Neural crest cell (in vitro differentiated cells): ENCODE measurements at places on chromosomes 13 and 19.
A peak's percentile ranks its signal among the peaks of the same experiment; 100 is the strongest.

- peaks cover 32% of the 10 kb centered on the region for H3K4me1 ChIP-seq
- H3K27me3 ChIP-seq: no peaks in the 10 kb centered on the region
- no peak overlapping the region for H3K4me3 ChIP-seq
- no peak overlapping the region for H3K27ac ChIP-seq
These were observed 24.5 kb upstream of the CYSLTR2 start for GRCh38 chr13:48629277-48629676.

DNA sequence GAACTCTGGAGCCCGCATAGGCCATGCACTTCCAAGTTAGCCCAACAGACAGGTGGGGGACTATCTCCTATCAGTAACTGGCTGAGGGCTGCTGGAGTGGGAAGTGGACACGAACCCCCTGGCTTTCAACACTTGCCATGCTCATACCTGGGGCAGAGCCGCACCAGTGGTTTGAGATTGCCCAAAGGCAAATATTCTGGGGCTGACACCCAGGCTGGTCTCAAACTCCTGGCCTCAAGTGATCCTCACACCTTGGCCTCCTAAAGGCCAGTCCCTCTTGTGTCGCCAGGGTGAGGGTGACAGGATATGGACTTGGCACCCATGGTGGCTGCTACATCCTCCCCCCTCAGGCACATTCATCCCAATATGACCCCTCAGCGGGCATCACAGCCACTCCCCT lies 13.1 kb downstream of the NFKBID start:
- H3K36me3 ChIP-seq: peaks cover 6% of the 10 kb centered on the region
- H3K27me3 ChIP-seq: peaks cover 8% of the 10 kb centered on the region
- H3K4me3 ChIP-seq: no peak overlapping the region

- no peak for DNase-seq
- H3K4me3 ChIP-seq: peak overlapping the region; percentile 87
- H3K36me3 ChIP-seq: no peaks in the 10 kb centered on the region
- H3K4me1 ChIP-seq: peaks cover 11% of the 10 kb centered on the region
- H3K27me3 ChIP-seq: peaks cover 22% of the 10 kb centered on the region
- no peak overlapping the region for H3K27ac ChIP-seq
These were observed 2.7 kb downstream of the TBC1D4 start for GRCh38 chr13:75479102-75479740.

DNA sequence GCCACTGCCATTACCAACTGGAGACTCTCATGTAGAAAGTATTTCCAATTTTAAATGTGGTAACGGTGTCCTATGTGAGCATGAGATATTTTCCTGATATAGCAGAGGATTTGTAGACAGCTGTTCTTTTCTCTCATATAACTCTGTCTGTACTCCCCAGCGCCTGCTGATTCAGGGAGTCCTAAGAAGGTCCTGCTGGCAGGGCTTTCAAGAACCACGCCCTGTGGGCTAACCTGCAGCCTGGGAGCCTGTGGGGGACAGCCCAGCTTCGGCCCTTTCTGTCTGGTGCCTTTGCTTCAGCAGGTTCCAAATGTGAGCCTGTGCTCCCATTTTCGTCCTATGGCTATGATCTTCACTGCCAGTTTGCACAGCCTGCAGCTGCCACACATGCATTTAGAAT lies 316.8 kb downstream of the ATP8A2 start:
- DNase-seq: no peak
- peaks cover 3% of the 10 kb centered on the region for H3K36me3 ChIP-seq
- H3K4me3 ChIP-seq: no peak overlapping the region
- H3K4me1 ChIP-seq: peaks cover 31% of the 10 kb centered on the region

- H3K27me3 ChIP-seq: peaks cover 6% of the 10 kb centered on the region
- no peak for DNase-seq
- H3K27ac ChIP-seq: no peak overlapping the region
- no peak overlapping the region for H3K4me3 ChIP-seq
- H3K4me1 ChIP-seq: peaks cover 4% of the 10 kb centered on the region
- peaks cover 3% of the 10 kb centered on the region for H3K36me3 ChIP-seq
These were observed 68.4 kb upstream of the ARHGEF7 start for GRCh38 chr13:111046590-111047141.

DNA sequence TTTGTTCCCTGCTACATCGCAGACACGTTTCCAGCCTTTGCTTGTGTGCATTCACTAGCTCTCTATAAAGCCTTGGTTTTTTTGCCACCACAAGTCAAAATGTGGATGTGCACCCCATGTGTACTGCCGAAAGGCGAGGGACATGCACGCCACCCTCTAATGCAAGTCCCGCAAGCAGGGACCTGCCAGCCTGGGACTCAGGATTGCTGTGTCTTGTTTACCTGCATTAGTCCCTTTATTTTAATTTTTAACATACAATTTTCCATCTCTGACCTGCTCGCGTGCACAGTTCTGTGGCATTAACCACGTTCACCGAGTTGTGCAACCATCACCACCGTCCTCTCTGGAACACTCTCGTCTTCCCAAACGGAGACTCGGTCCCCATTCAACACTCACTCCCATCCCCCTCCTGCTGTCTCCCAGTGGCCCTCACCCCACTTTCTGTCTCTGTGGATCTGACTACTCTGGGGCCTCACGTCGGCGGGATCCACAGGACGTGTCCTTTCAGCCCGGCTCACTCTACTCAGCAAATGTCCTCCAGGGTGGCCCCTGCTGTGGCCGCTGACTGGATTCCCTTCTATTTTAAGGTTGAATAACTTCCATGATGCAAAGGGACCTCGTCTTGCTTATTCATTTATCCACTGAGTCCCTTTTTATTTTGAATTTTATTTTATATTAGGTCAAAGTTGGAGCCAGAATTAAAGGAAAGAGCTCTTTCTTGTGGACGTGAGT lies 58.4 kb downstream of the RASA3 start:
- peaks cover 71% of the 10 kb centered on the region for H3K4me1 ChIP-seq
- peak overlapping the region; percentile 23 for H3K4me3 ChIP-seq
- peaks cover 2% of the 10 kb centered on the region for H3K27me3 ChIP-seq
- no peak for DNase-seq
- H3K27ac ChIP-seq: peak overlapping the region; percentile 76
- peaks cover 19% of the 10 kb centered on the region for H3K36me3 ChIP-seq

DNA sequence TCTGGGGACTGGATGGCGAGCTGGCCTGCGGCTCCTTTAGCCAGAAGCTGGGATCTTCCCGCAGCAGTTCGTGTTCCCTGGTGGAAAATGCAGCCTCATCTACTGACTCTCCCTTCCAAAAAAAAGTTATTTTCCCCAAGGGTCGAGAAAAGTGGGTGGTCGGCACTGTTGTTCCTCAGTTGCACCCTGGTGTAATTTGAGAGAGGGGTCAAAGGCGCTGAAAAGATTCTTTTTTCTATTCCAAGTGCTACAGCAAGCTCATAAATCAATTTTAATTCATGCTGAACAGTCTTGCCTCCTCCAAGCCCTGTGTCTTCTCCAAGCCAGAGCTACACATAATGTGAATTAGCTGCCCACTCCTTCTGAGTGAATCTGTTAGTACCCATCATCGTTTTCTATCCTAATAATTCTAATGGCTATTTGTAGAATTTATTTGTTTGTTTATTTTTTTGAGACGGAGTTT lies 774 bp downstream of the SLC25A15 start:
- peaks cover 36% of the 10 kb centered on the region for H3K4me1 ChIP-seq
- H3K36me3 ChIP-seq: no peaks in the 10 kb centered on the region
- peak overlapping the region; percentile 88 for H3K27ac ChIP-seq
- H3K27me3 ChIP-seq: no peaks in the 10 kb centered on the region
- DNase-seq: no peak

DNA sequence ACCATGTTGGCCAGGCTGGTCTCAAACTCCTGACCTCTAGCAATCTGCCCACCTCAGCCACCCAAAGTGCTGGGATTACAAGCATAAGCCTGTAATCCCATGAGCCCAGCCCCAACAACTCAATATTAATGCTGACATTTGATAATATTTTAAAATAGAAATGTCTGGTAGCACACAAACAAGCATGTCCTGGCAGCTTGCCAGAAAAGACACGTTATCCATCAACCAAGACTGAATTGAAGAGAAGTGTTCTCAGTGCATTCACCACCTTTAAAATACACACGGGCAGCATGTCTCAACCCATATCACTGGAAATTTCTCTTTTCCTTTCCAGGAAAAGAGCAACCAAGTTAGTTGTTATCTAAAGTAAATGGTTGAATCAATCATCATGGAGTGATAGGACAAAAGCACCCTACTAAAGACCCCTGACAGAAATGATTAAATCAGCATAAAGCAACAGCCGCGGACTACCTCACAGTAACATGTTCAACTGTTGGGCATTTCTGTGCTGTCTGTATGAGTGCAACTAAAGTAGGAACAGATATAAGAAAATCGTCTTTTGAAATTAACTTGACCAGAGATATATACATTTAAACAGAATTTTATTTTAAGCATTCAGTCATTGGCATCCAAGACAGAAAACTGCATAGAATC lies 25.0 kb downstream of the LHFPL6 start:
- no peak for DNase-seq
- H3K27ac ChIP-seq: no peak overlapping the region
- peaks cover 5% of the 10 kb centered on the region for H3K36me3 ChIP-seq
- no peak overlapping the region for H3K4me3 ChIP-seq

GRCh38 chr13:24116131-24116530 lies 44.4 kb upstream of the SPATA13 start:
- DNase-seq: no peak
- no peak overlapping the region for H3K4me3 ChIP-seq
- H3K27me3 ChIP-seq: no peaks in the 10 kb centered on the region

DNA sequence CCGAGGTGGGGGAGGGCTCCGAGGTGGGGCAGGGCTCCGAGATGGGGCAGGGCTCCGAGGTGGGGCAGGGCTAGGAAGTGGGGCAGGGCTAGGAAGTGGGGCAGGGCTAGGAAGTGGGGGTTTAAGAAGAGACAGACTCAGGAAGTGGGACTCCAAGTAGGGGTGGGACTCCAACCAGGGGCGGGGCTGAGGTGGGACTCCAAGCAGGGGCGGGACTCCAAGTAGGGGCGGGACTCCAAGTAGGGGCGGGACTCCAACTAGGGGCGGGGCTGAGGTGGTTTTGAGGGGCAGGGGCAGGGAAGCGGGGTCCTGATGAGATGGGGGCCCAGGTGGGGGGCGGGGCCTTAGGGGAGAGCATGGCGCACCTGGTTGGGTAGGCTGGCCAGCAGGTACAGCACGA lies 13.6 kb downstream of the CFD start:
- peaks cover 2% of the 10 kb centered on the region for H3K36me3 ChIP-seq
- no peak overlapping the region for H3K27ac ChIP-seq
- DNase-seq: no peak
- H3K27me3 ChIP-seq: peaks cover 7% of the 10 kb centered on the region

GRCh38 chr13:106302011-106302410 lies 233.5 kb downstream of the EFNB2 start:
- H3K4me1 ChIP-seq: no peaks in the 10 kb centered on the region
- no peak for DNase-seq
- peaks cover 7% of the 10 kb centered on the region for H3K36me3 ChIP-seq
- H3K27me3 ChIP-seq: no peaks in the 10 kb centered on the region

DNA sequence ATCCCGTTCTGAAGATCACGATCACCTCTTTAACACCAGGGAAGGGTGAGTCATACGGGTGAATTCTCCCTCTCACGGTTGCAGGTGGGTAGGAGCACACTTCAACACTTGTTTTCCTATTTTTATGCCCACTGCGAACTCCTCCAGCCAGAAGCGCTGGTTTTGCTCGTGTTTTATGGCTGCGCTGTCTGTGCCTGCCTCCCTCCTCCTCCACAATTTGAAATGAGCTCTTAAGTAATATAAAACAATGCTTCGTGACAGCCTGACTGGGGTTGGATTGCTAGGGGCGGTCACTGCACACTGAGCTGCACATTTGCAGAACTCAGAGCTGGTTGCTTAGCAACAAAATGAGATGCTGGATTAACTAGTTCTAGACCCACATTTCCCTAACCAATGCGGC lies 12.9 kb downstream of the CCDC70 start:
- H3K4me1 ChIP-seq: peaks cover 12% of the 10 kb centered on the region
- no peak for DNase-seq
- H3K27ac ChIP-seq: no peak overlapping the region
- no peaks in the 10 kb centered on the region for H3K36me3 ChIP-seq
- peaks cover 88% of the 10 kb centered on the region for H3K27me3 ChIP-seq
- H3K4me3 ChIP-seq: peak overlapping the region; percentile 4

- no peaks in the 10 kb centered on the region for H3K36me3 ChIP-seq
- H3K27ac ChIP-seq: no peak overlapping the region
- peaks cover 42% of the 10 kb centered on the region for H3K27me3 ChIP-seq
- peaks cover 61% of the 10 kb centered on the region for H3K4me1 ChIP-seq
These were observed 1.0 kb downstream of the AXL start for GRCh38 chr19:41219924-41220567.

DNA sequence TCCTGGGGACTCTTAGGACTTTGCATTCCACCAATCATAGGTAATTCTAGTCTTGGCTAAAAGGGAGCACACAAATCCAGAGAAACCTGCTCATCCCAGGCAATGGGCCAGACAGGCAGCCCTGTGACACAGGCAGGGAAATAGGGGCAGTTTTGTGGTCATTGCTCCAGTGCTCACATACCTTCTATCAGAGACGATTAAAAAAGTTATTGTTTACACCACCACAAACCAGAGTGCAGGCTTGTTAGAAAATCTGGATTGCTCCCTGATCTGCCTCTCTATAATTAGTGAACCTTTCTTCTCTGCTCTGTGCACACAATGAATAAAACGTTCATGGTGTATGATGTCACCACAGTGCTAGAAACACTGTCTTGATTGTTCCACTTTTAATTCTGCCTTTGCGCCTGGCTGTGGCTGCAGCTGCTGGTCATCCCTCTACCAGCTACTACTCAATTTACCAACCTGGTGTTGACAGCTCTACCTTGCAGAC lies 121.6 kb upstream of the SPATA13 start:
- peak overlapping the region; percentile 98 for H3K27ac ChIP-seq
- H3K27me3 ChIP-seq: no peaks in the 10 kb centered on the region
- peaks cover 61% of the 10 kb centered on the region for H3K4me1 ChIP-seq
- H3K36me3 ChIP-seq: no peaks in the 10 kb centered on the region
- H3K4me3 ChIP-seq: peak overlapping the region; percentile 18
- DNase-seq: peak; percentile 23

DNA sequence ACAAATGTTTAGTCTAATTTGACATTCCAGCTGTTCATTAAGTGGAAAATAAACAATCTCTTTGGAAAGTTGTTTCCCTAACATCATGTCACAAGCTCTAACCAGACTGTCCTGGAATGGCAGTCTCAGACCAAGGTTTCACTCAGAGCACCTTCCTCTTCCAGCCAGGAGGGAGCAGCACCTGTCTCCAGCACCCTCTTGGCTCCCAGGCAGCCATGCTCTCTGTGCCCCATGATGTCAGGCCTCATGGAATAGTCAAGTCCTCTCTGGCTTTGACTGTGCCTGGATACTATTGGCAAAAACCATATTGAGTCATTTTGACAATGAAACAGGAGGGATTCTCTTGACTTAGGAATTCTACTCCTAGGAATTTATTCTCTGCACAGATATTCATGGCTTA lies 171.4 kb downstream of the OXGR1 start:
- no peak for DNase-seq
- no peaks in the 10 kb centered on the region for H3K36me3 ChIP-seq
- no peaks in the 10 kb centered on the region for H3K27me3 ChIP-seq
- no peaks in the 10 kb centered on the region for H3K4me1 ChIP-seq

- no peaks in the 10 kb centered on the region for H3K36me3 ChIP-seq
- peaks cover 3% of the 10 kb centered on the region for H3K4me1 ChIP-seq
- H3K27ac ChIP-seq: no peak overlapping the region
- DNase-seq: no peak
These were observed 228.5 kb downstream of the NDFIP2 start for GRCh38 chr13:79709471-79709870.

- no peaks in the 10 kb centered on the region for H3K36me3 ChIP-seq
- H3K27ac ChIP-seq: no peak overlapping the region
- H3K4me1 ChIP-seq: peaks cover 36% of the 10 kb centered on the region
- H3K27me3 ChIP-seq: no peaks in the 10 kb centered on the region
- no peak for DNase-seq
These were observed 2.8 kb downstream of the SERTAD1 start for GRCh38 chr19:40422748-40423566.

GRCh38 chr13:40084934-40085333 lies 429.5 kb downstream of the COG6 start:
- H3K27me3 ChIP-seq: no peaks in the 10 kb centered on the region
- no peak for DNase-seq
- H3K27ac ChIP-seq: no peak overlapping the region
- H3K36me3 ChIP-seq: no peaks in the 10 kb centered on the region
- peaks cover 5% of the 10 kb centered on the region for H3K4me1 ChIP-seq
